Activated B cell treated with CpG ODN at 0.5 μM for 24 hours (primary cell): ENCODE measurements at places on chromosomes 1 and 21. TPM values are rescaled to one million over a fixed set of nuclear protein-coding genes. Genes with fewer than 3 reads are reported as not detected.
A peak's percentile ranks its signal among the peaks of the same experiment; 100 is the strongest.

DNA sequence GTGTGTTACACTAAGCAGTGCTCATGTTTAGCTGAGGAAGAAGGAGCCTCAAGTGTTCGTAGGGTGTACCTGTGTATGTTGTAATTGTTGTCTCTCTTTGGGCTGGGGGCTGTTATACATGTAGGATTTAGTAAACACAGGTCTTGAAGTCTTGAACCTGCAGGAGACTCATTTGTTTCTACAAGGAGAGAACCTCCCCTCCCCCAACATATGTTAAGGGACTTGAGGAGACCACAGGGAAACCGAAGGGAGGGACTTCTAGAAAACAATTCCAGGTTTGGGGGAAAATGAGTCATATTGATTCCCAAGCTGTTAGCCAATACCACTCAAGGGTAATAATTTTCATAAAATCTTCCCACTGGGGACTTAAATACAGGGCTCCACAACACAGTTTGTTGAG lies 25.0 kb upstream of the AGBL4 start:
- H3K27ac ChIP-seq: no peak overlapping the region
- peaks cover 22% of the 10 kb centered on the region for H3K27me3 ChIP-seq
- no peaks in the 10 kb centered on the region for H3K4me1 ChIP-seq
- DNase-seq: no peak
- H3K4me3 ChIP-seq: no peak overlapping the region

DNA sequence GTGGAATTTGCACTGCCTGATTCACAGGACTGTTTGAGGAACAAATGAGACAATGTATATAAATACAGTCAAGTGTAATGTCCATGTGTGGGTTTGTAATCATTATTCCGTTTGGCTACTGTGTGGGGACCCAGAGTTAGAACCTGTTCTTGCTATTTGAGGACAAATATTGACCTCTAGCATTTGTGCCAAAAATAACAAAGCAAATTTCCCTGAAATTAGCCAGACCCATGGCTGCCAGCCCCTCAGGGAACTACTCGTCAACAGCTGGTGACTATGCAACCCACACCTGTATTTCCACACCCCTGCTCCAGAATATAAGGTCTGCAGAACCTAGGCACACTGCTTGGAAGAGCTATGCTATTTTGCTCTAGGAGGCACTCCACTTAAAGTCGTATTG lies 70.7 kb downstream of the KCNJ6 start:
- H3K4me3 ChIP-seq: no peak overlapping the region
- H3K36me3 ChIP-seq: no peaks in the 10 kb centered on the region
- H3K27ac ChIP-seq: no peak overlapping the region
- peaks cover 3% of the 10 kb centered on the region for H3K27me3 ChIP-seq
- DNase-seq: no peak

GRCh38 chr1:160863774-160864131 lies 1.1 kb upstream of the CD244 start:
- no peak overlapping the region for H3K4me3 ChIP-seq
- no peaks in the 10 kb centered on the region for H3K36me3 ChIP-seq
- peaks cover 36% of the 10 kb centered on the region for H3K4me1 ChIP-seq
- DNase-seq: no peak
- peak overlapping the region; percentile 10 for H3K27ac ChIP-seq
- H3K27me3 ChIP-seq: no peaks in the 10 kb centered on the region

PDZK1IP1 gene
- total RNA-seq: not detected in 2 replicates

DNA sequence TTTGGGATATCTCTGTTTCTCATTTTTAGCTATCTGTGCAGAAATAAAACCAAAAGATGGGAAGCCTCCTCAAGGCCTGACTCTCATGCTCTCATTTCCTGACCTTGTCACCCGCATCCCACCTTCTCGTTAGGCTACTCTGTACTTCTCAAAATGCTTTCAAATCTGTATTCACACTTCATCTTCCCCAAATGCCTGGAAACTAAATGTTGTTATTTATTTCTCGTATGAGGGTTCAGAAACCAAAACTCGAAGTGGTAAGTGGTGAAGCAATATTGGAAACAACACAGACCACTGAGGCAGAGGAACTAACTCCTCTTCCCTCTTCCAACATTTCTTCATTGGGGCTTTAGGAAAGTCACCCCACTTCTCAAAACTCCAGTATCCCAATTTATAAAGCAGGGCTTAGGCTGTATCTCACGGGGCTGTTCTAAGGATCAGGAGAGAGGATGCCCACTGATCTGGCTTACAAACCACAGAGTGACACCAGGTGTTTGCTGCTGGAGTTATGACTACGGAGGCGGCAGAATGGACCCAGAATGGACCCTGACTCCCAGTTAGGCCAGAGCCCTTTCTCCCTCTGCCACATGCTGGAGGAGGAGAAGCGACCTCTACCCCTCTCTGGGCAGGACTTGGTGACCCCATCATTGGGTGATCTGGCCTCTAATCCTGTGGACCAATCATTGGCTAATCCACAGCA lies 3.5 kb downstream of the SLAMF7 start:
- peak overlapping the region; percentile 38 for H3K27ac ChIP-seq
- no peak for DNase-seq
- H3K4me3 ChIP-seq: peak overlapping the region; percentile 72
- no peaks in the 10 kb centered on the region for H3K27me3 ChIP-seq
- H3K36me3 ChIP-seq: peaks cover 60% of the 10 kb centered on the region

DNA sequence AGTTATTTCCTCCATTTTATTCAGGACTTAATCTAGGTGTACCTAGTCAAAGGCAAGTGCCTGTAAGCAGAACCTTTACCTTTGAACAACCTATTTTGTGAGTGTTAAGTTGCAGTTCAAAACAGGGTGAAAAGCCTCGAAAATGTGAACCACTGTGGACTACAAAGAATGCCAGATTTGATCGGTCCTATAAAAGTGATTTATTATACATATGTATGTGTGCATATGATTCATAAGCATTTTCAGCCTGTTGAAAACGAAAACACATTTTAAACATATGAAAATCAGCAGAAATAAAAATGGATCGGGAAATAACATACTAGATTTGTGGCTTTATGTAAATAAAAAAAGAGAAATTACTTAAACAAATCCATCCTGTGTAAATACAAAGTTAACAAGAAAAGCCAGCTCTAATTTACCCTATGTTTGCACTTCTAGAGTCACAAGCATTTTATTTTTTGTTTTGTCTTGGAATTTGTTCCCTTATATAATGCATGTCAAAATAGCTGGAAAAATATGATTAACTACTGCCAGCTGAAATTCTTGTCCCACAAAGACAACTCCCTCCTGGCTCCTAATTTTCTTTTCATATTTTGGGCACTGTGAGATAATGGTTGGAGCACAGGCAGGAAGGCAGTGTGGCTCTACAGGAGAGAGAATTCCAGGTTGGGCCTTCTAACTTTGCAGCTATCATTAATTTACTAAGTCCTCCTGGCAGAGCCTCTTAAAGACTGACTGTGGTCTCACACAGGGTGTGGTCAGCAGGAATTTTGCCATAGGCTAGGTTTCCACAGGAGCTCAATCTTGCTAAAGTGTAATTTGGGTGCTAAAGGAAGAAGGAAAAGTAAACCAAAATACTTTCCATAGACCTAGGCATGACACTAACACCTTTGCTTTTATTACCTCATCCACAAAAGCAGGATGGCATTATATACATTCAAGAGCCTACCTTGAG lies 70.2 kb upstream of the CDC42BPA start:
- no peaks in the 10 kb centered on the region for H3K4me1 ChIP-seq
- no peak overlapping the region for H3K4me3 ChIP-seq
- H3K36me3 ChIP-seq: no peaks in the 10 kb centered on the region
- no peak for DNase-seq

GRCh38 chr21:25691976-25692375 lies 42.7 kb downstream of the ATP5PF start:
- no peaks in the 10 kb centered on the region for H3K4me1 ChIP-seq
- no peaks in the 10 kb centered on the region for H3K36me3 ChIP-seq
- no peak overlapping the region for H3K4me3 ChIP-seq
- no peak for DNase-seq
- no peaks in the 10 kb centered on the region for H3K27me3 ChIP-seq

DNA sequence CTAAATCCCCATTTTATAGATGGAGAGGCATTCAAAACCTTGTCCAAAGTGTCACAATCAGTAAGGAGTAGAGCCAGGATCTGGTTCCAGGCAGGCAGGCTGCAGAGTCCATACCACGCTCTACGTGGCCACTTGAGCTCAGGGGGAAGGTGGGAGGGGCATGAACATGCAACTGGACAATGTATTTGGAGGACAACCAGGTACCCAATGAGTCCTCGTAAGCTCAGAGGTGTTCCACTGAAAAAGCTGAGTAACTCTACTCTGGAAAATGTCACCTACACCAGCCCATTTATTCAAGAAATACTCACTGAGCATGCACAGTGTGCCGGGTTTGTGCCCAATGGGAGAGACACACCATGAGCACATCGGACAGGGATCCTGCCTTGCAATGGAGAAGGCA lies 11.2 kb upstream of the GUCA2B start:
- no peak for DNase-seq
- no peaks in the 10 kb centered on the region for H3K36me3 ChIP-seq
- no peak overlapping the region for H3K4me3 ChIP-seq
- H3K27ac ChIP-seq: no peak overlapping the region
- peaks cover 20% of the 10 kb centered on the region for H3K27me3 ChIP-seq

GRCh38 chr1:71053758-71054157 lies 6.1 kb upstream of the PTGER3 start:
- peaks cover 11% of the 10 kb centered on the region for H3K36me3 ChIP-seq
- DNase-seq: no peak

GRCh38 chr1:25896266-25896665 lies 10.0 kb downstream of the STMN1 start:
- H3K27ac ChIP-seq: no peak overlapping the region
- no peaks in the 10 kb centered on the region for H3K27me3 ChIP-seq
- peaks cover 7% of the 10 kb centered on the region for H3K4me1 ChIP-seq
- no peak overlapping the region for H3K4me3 ChIP-seq
- peaks cover 18% of the 10 kb centered on the region for H3K36me3 ChIP-seq

- no peaks in the 10 kb centered on the region for H3K27me3 ChIP-seq
- H3K4me3 ChIP-seq: no peak overlapping the region
- H3K4me1 ChIP-seq: no peaks in the 10 kb centered on the region
- no peak overlapping the region for H3K27ac ChIP-seq
These were observed 46.8 kb downstream of the ADAMTS5 start for GRCh38 chr21:26920055-26920454.

RGS1 gene
- 52.9 and 56.8 TPM in 2 replicates for total RNA-seq
